ENCODE measurements at places on chromosomes 7 and 10.

- H3K27me3 ChIP-seq, result no peaks in the 10 kb centered on the region
- H3K4me3 ChIP-seq, result no peak overlapping the region
- H3K27ac ChIP-seq, result no peak overlapping the region
Measured at GRCh38 chr10:102767428-102768160, 23.8 kb downstream of the WBP1L start.

- H3K4me3 ChIP-seq, result no peak overlapping the region
- no peaks in the 10 kb centered on the region for H3K27me3 ChIP-seq
- no peaks in the 10 kb centered on the region for H3K36me3 ChIP-seq
- DNase-seq, result no peak
- H3K4me1 ChIP-seq, result no peaks in the 10 kb centered on the region
Measured at GRCh38 chr10:47349941-47350371, 1.8 kb downstream of the RBP3 start.

DNA sequence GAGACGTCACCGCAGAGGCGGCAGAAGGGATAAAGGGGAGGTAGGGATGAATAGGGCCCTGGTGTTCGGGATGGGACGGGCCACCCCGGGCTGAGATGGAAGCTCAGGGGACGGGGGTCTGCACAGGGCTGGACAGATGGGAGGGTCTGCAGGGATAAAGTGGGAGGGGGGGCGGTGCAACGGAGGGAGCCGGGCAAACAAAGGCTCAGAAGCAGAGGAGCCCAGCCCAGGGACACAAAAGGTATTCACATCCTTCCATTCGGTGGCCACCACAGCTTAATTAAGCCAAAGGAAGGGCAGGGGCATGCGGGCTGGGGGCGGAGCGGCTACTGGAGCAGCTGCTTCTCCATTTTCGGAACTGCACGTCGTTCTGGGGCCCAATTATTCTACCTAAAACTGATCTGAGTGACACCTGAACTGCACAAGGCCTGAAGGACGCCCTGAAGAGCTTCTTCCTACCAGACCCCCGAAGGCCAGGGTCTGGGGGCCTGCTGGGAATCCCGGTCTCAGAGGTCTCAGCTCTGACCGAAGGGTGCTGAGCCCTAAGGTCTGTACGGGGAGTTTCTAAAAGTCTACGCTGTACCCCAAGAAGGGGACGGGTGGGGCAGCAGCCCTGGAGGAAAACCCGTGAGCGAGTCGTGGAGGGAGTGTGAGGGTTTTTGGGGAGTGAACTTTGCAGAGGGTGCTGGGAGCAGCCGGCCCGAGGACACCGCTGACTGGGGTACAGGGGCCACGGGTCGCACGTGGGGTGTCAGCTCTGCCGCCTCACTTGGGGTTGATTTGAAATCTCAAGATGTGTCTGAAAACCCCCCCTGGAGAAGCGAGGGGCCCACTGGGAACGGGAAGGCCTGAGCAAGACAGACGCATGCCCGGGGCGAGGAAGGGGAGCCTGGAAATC, 334.8 kb downstream of the DNAJB6 start:
- H3K27me3 ChIP-seq, result peaks cover 29% of the 10 kb centered on the region
- no peaks in the 10 kb centered on the region for H3K36me3 ChIP-seq
- DNase-seq, result no peak
- H3K4me3 ChIP-seq, result no peak overlapping the region
- H3K27ac ChIP-seq, result no peak overlapping the region

DNA sequence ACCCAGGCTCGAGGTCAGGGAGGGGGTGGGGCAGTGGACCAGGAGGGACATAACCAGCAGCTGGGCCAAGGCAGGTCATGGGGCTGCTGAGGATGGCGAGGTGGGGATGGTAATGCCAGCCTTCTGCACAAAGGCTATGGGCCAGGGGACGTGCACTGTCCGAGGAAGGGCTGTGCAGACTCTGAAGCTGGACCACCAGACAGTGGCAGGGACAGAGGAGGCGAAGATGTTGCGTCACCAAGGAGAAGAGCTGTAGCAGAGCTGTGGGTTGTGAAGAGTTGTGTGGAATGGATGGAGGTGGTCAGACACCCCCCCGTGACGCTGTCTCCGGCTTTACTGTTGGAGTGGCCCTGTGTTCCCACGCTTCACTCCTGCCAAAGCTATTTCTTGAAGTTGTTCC, 1.8 kb downstream of the CLEC2L start:
- H3K4me3 ChIP-seq, result no peak overlapping the region
- H3K36me3 ChIP-seq, result no peaks in the 10 kb centered on the region
- H3K27me3 ChIP-seq, result peaks cover 46% of the 10 kb centered on the region
- no peak overlapping the region for H3K27ac ChIP-seq
- no peaks in the 10 kb centered on the region for H3K4me1 ChIP-seq

GRCh38 chr7:143379611-143380259, 1.4 kb upstream of the ZYX start:
- DNase-seq, result peak; percentile 51
- peak overlapping the region; percentile 91 for H3K27ac ChIP-seq
- H3K4me1 ChIP-seq, result peaks cover 43% of the 10 kb centered on the region

DNA sequence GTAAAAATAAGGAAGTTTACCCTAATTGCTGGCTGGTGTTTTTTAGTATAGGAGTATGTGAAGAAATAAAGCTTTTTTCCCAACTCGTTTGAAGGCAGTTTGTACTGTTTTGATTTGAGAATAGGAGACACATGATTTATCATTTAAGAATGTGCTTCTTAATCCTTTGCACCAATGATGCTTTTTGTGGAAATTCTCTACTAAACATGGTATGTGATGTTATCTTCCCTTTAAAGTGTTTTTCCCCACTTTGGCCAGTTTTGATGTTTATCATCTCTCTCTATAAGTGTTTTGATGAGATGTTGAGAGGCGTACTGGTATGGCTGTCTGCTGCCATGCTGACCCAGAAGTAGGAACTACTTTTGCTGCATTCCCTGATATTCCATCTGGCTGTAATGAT, 85.1 kb downstream of the SUGCT start:
- no peak overlapping the region for H3K27ac ChIP-seq
- no peaks in the 10 kb centered on the region for H3K4me1 ChIP-seq
- H3K27me3 ChIP-seq, result no peaks in the 10 kb centered on the region
- DNase-seq, result no peak

GRCh38 chr10:67550046-67550445, 145.9 kb downstream of the CTNNA3 start:
- no peak overlapping the region for H3K27ac ChIP-seq
- no peaks in the 10 kb centered on the region for H3K4me1 ChIP-seq
- no peak overlapping the region for H3K4me3 ChIP-seq
- no peak for DNase-seq
- no peaks in the 10 kb centered on the region for H3K36me3 ChIP-seq

DNA sequence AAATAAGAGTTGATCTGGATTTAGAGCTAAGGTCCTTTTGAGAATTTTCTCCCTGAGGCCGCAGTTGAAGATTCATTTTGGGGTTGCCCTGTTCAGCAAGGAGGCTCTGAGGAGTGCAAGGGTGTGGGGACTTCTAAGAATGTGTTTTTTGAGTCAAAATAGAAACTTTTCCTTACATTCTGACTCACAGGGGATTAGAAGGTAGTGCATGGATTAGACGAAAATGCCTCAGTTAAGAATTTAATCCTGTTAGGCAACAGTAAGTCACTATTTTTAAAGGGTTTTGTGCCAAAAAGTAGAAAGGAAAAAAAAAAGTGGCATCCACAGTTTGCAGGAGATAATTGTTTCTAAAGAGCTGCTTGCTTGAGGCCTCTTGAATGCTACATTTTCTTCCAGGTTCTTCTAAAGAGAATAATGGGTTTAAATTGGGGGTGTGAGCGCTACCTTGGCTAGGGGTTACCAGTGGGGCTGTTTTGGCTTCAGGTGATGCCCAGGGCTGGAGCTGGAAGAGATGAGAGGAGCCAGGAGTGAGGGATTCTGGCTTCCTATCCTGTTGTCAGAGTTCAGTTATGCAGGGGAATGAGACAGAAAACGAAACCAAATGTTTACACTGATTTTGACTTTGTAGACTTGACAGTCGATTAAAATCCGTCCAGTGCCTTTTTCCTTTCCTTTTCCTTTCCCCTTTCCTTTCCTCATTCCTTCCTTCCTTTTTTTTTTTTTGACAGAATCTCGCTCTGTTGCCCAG, 52.9 kb downstream of the BAMBI start:
- no peaks in the 10 kb centered on the region for H3K27me3 ChIP-seq
- no peaks in the 10 kb centered on the region for H3K4me1 ChIP-seq
- no peak for DNase-seq
- no peak overlapping the region for H3K27ac ChIP-seq
- no peak overlapping the region for H3K4me3 ChIP-seq

DNA sequence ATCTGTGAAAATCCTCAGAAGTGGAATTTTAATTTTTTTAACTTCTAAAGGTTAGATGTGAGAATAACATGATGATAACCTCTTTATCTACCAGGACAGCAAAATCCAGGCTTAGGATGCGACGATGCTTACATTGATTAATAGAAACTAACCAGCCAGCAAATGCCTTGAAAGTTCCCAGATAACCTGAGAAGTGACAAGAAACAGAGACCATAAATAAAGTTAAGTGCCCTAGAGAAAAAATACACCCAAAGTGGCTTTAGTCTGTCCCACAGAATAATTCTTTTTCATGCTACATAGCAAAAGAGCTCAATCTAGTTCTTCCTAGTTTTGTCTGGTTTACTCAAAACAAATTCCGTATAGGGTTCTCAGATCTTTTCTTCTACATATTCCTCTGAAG, 262.7 kb downstream of the WDR11 start:
- no peaks in the 10 kb centered on the region for H3K27me3 ChIP-seq
- H3K27ac ChIP-seq, result no peak overlapping the region
- H3K36me3 ChIP-seq, result no peaks in the 10 kb centered on the region
- H3K4me1 ChIP-seq, result no peaks in the 10 kb centered on the region

DNA sequence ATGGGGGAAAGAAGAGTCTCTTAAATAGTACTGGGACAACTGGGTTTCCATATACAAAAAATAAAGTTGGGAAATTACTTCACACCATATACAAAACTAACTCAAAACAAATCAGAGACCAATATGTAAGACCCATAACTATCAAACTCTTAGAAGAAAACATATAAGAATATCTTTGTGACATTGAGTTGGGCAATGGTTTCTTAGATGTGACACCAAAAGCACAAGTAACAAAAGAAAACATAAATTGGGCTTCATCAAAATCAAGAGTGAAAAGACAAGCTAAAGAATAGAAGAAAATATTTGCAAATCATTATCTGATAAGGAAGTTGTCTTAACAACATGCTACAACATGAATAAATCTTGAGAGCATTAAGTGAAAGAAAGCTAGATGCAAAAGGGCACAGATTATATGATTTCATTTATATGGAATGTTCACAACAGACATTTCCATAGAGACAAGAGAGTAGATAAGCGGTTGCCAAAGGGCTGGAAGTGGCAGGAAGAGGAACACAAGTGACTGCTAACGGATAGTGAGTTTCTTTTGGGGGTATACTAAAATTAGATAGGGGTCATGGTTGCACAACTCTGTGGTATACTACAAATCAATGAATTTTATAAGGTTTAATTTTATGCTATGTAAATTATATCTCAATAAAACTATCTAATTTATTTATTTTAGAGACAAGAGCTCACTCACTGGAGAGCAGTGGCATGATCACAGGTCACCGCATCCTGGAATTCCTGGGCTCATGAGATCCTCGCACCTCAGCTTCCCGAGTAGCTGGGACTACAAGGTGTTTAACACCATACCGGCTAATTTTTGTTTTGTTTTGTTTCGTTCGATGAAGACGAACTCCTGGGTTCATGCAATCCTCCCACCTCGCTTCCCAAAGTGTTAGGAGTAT, 35.4 kb downstream of the JMJD1C start:
- H3K4me1 ChIP-seq, result peaks cover 9% of the 10 kb centered on the region
- no peak overlapping the region for H3K4me3 ChIP-seq
- H3K27me3 ChIP-seq, result no peaks in the 10 kb centered on the region
- H3K27ac ChIP-seq, result no peak overlapping the region

- peaks cover 25% of the 10 kb centered on the region for H3K36me3 ChIP-seq
- no peak overlapping the region for H3K4me3 ChIP-seq
- no peak overlapping the region for H3K27ac ChIP-seq
- no peaks in the 10 kb centered on the region for H3K27me3 ChIP-seq
- peaks cover 13% of the 10 kb centered on the region for H3K4me1 ChIP-seq
Measured at GRCh38 chr10:88385601-88386203, 197.4 kb downstream of the RNLS start.

GRCh38 chr7:101330011-101330484, 8.4 kb upstream of the IFT22 start:
- no peak for DNase-seq
- H3K27ac ChIP-seq, result no peak overlapping the region
- peaks cover 2% of the 10 kb centered on the region for H3K4me1 ChIP-seq
- peaks cover 4% of the 10 kb centered on the region for H3K27me3 ChIP-seq
- no peak overlapping the region for H3K4me3 ChIP-seq

GRCh38 chr7:148987751-148988512, 40.4 kb downstream of the PDIA4 start:
- H3K4me1 ChIP-seq, result peaks cover 46% of the 10 kb centered on the region
- DNase-seq, result no peak
- no peaks in the 10 kb centered on the region for H3K36me3 ChIP-seq
- H3K27ac ChIP-seq, result peak overlapping the region; percentile 97
- H3K4me3 ChIP-seq, result peak overlapping the region; percentile 97

DNA sequence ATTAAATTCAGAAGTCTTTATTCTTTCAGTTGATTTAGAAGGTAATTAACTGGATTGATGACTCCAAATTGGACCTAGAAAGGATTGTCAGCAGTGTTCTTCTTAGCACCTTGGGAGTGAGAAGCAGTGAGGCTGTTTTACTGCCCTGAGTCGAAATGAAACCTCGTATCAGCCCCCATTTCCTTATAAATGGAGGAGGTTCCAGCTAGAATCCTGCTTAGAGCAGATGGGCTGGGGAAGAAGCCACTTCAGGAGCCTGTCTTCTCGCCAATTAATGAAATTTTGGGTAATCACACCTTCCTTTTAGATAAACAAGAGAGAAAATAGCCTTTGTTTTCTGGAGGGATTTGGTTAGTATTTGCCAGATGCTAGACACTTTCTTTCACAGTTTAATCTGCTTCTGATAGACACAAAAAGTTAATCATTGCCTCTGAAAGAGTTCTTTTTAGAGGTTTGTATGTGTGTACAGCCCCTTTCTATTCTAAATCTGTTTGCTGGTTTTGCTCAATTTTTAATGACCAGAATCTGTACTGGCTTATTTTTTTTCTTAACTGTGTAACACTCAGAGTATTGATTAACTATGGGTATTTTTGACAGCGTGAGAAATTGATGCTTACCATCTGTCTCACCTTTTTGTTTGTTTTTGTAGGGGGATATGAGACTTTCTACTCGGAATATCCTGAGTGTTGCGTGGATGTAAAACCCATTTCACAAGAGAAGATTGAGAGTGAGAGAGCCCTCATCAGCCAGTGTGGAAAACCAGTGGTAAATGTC, 4.6 kb downstream of the DUSP5 start:
- DNase-seq, result no peak
- peak overlapping the region; percentile 85 for H3K27ac ChIP-seq
- H3K36me3 ChIP-seq, result peaks cover 72% of the 10 kb centered on the region
- peaks cover 86% of the 10 kb centered on the region for H3K4me1 ChIP-seq
- H3K4me3 ChIP-seq, result peak overlapping the region; percentile 97
- H3K27me3 ChIP-seq, result no peaks in the 10 kb centered on the region

DNA sequence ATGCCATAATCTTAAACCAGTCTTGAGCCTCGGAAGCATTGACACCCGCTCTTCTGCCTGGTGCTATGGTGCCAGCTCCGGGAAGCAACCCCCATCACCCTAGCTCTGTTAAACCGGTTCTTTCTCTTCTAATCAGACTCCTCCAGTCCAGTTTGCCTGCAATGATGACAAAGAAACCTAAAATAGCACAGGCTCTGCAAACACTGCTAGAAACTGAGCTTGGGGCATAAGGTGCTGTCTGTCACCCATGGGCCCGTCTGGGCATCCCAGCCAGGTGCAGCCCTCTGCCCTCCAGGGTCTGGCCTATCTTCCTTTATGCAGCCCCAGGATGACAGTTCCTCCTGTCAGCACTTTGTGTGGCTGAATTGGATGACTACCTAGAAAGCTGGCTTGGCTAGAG, 14.2 kb upstream of the CAMK2G start:
- no peak for DNase-seq
- no peak overlapping the region for H3K4me3 ChIP-seq
- H3K27ac ChIP-seq, result no peak overlapping the region
- peaks cover 7% of the 10 kb centered on the region for H3K4me1 ChIP-seq
- no peaks in the 10 kb centered on the region for H3K36me3 ChIP-seq

Measured in activated CD8-positive, alpha-beta T cell treated with anti-CD3 and anti-CD28 coated beads, Interleukin-2, amount 10 ng/mL, durations not matched to agents 7 days and 5 days (primary cell).